ENCODE measurements at places on chromosomes 1 and 21.
A peak's percentile ranks its signal among the peaks of the same experiment; 100 is the strongest.

DNA sequence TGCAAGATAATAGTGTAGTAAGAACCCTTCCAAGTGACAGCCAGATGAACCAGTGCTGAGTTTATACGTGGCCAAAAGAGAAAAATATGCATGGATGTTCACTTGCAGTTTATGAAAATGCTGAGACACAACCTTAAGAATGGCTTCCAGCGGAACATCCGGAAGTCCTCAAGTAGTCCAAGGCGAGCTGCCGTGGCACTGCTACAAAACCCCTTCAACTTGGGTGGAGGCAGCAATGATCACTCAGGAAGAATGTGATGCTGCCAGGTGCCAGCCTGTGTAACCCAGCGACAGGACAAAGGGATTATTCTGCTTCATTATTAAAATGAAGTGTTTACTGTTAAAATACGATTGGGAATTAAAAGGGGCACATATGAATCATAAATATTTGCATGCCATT, 179.6 kb downstream of the RUNX1 start:
- no peak overlapping the region for H3K27ac ChIP-seq
- no peaks in the 10 kb centered on the region for H3K27me3 ChIP-seq
- no peak overlapping the region for H3K4me3 ChIP-seq
- DNase-seq = no peak
- no peaks in the 10 kb centered on the region for H3K4me1 ChIP-seq

DNA sequence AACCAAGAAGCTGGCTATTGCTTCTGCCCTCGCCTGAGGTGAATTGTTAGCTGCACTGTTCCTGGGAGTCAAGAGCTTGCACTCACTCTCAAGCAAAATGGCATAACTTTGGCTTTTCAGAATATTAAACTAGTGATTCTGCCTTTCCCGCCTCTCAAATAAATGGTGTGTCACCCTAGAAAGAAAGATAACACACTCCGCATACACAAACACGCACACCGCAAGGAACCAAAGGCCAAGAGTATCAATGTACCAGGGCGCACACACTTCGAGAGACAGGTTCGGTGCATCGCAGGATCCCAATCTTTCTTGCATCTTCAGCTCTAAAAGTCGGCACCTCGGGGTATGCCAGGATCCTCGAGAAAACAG, 470 bp upstream of the RTCA start:
- no peak for DNase-seq
- no peaks in the 10 kb centered on the region for H3K36me3 ChIP-seq
- H3K4me1 ChIP-seq = peaks cover 5% of the 10 kb centered on the region
- peak overlapping the region; percentile 45 for H3K27ac ChIP-seq
- H3K4me3 ChIP-seq = peak overlapping the region; percentile 98

DNA sequence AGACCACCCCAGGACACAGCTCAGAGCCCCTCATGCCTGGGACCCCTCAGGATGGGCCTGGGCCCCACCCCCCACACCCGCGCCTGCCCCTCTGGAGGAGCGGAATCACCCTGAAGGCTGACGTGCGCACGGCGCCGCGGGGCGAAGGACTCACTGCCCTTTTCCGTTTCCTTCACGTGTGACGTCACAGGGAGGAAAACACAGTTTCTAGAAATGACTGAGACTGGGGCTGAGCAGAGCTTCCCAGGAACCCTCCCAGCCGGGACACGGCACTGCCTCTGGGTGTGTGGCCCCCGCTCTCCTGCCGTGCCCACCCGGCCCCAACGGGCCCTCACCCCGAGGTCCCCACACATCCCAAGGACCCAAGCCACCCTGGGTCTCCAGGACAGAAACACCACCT, 5.4 kb upstream of the TNFRSF4 start:
- no peak overlapping the region for H3K4me3 ChIP-seq
- H3K27ac ChIP-seq = no peak overlapping the region
- H3K36me3 ChIP-seq = no peaks in the 10 kb centered on the region
- no peaks in the 10 kb centered on the region for H3K4me1 ChIP-seq

DNA sequence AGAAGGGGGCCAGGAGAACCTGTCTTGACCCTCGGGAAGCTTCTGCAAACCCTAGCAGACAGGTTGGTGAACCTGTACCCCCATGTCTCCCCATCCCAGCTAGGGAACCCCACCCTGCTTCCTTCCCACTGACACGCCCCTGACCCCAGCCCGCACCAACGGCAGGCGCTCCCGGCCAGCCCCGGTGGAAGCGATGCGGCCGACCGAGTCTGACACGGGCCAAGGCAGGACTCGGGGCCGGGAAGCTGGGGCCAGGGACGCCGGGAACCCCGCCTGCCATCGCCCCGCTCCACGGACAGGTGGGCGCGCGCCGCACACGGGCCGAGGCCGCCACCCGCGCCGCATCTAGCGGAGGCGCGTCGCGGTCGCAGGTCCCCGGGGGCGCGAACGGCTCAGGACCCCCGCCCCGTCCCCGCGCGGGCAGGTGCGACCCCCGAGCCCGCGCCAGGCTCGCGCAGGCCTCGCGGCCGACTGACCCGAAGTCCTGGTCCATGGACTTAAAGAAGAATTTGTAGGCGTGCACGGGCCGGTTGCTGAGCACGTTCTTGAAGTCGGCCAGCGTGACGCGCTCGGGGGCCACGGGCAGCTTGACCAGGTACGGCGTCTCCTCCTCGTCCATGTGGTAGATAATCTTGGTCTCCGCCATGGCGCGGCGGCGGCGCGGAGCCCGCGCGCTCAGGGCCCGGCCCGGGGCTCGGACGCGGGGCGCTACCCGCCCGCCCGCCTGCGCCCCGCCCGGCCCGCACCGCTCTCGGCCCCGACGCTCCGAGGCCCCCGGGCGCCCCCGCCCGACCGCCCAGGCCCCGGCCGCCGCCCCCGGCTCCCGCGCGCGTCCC, 580 bp downstream of the DVL1 start:
- H3K4me1 ChIP-seq = peaks cover 33% of the 10 kb centered on the region
- peak overlapping the region; percentile 46 for H3K4me3 ChIP-seq
- H3K27me3 ChIP-seq = no peaks in the 10 kb centered on the region
- no peaks in the 10 kb centered on the region for H3K36me3 ChIP-seq
- H3K27ac ChIP-seq = peak overlapping the region; percentile 53

- no peak overlapping the region for H3K4me3 ChIP-seq
- no peak overlapping the region for H3K27ac ChIP-seq
- H3K27me3 ChIP-seq = no peaks in the 10 kb centered on the region
- DNase-seq = no peak
- H3K36me3 ChIP-seq = no peaks in the 10 kb centered on the region
These were observed 105.6 kb downstream of the LRRC7 start for GRCh38 chr1:69673321-69673720.

GRCh38 chr1:113456967-113457366, 66.7 kb downstream of the MAGI3 start:
- H3K4me3 ChIP-seq = no peak overlapping the region
- H3K4me1 ChIP-seq = peaks cover 2% of the 10 kb centered on the region
- DNase-seq = peak; percentile 50
- no peak overlapping the region for H3K27ac ChIP-seq
- H3K36me3 ChIP-seq = no peaks in the 10 kb centered on the region
- no peaks in the 10 kb centered on the region for H3K27me3 ChIP-seq

DNA sequence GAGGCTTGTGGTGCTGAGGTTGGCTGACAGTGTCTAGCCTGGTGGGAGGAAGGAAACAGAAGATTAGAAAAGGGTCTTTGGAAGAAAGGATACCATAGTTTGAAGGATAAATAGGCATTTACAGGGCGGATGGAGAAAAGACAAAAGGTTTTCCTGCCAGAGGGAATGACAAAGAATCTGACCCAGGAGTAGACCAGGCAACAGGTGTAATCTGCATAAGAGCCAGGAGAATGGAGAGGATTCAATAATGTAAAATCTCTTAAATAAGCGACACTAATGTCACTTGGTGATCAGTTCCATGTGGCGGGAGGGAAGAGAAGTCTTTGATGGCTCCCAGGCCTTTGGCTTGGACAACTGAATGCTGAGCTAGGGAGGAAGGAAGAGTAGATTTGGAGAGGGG, 9.4 kb downstream of the MECR start:
- H3K4me3 ChIP-seq = no peak overlapping the region
- H3K36me3 ChIP-seq = no peaks in the 10 kb centered on the region

DNA sequence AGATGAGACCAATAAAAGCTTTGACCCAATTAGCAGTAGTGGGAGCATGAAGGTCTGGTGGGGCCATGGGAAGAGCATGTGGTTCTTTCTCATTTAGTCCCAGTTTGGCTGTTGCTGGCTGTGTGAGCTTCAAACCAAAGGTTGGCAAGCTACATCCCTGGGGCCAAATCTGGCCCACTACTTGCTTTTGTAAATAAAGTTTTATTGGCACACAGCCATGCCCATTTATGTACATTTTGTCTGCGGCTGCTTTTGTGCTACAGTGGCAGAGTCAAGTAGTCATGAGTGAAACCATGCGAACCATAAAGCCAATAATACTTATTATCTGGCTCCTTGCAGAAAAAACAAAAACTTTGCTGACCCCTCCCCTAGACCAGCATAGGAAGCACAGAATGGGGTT, 196.9 kb downstream of the PRDM2 start:
- H3K4me1 ChIP-seq = peaks cover 10% of the 10 kb centered on the region
- H3K36me3 ChIP-seq = no peaks in the 10 kb centered on the region
- H3K27me3 ChIP-seq = no peaks in the 10 kb centered on the region
- DNase-seq = no peak
- no peak overlapping the region for H3K27ac ChIP-seq

- no peaks in the 10 kb centered on the region for H3K27me3 ChIP-seq
- peak overlapping the region; percentile 72 for H3K4me3 ChIP-seq
- peaks cover 6% of the 10 kb centered on the region for H3K4me1 ChIP-seq
- H3K27ac ChIP-seq = no peak overlapping the region
- no peaks in the 10 kb centered on the region for H3K36me3 ChIP-seq
These were observed 1.1 kb downstream of the SLC50A1 start for GRCh38 chr1:155136748-155137147.

GRCh38 chr1:235199441-235199840, 38.4 kb upstream of the RBM34 start:
- no peak overlapping the region for H3K27ac ChIP-seq
- DNase-seq = no peak
- H3K36me3 ChIP-seq = no peaks in the 10 kb centered on the region
- H3K4me1 ChIP-seq = no peaks in the 10 kb centered on the region
- no peaks in the 10 kb centered on the region for H3K27me3 ChIP-seq

GRCh38 chr1:164020391-164020790, 538.6 kb upstream of the PBX1 start:
- no peaks in the 10 kb centered on the region for H3K36me3 ChIP-seq
- H3K4me1 ChIP-seq = no peaks in the 10 kb centered on the region
- no peak overlapping the region for H3K4me3 ChIP-seq
- no peak for DNase-seq
- H3K27me3 ChIP-seq = no peaks in the 10 kb centered on the region

- no peak for DNase-seq
- no peaks in the 10 kb centered on the region for H3K36me3 ChIP-seq
- peaks cover 9% of the 10 kb centered on the region for H3K4me1 ChIP-seq
- no peak overlapping the region for H3K27ac ChIP-seq
- peak overlapping the region; percentile 87 for H3K4me3 ChIP-seq
- no peaks in the 10 kb centered on the region for H3K27me3 ChIP-seq
These were observed 853 bp upstream of the RRAGC start for GRCh38 chr1:38860454-38860795.

- no peaks in the 10 kb centered on the region for H3K36me3 ChIP-seq
- peak within 1 kb of the TSS; percentile 93 for H3K27ac ChIP-seq
- peak; percentile 81 for DNase-seq
- peak within 1 kb of the TSS; percentile 78 for H3K4me3 ChIP-seq
These were observed at the start of gene TMEM35B for GRCh38 chr1:34984793-34985608. Gene TMEM35B (minus strand): TSS chr1:34985347. CDS start chr1:34985305, 42 bp downstream.

GRCh38 chr1:169109561-169110134, 3.2 kb downstream of the ATP1B1 start:
- H3K27me3 ChIP-seq = no peaks in the 10 kb centered on the region
- peak overlapping the region; percentile 93 for H3K4me3 ChIP-seq
- peaks cover 11% of the 10 kb centered on the region for H3K4me1 ChIP-seq
- peak; percentile 48 for DNase-seq
- H3K36me3 ChIP-seq = no peaks in the 10 kb centered on the region
- no peak overlapping the region for H3K27ac ChIP-seq

DNA sequence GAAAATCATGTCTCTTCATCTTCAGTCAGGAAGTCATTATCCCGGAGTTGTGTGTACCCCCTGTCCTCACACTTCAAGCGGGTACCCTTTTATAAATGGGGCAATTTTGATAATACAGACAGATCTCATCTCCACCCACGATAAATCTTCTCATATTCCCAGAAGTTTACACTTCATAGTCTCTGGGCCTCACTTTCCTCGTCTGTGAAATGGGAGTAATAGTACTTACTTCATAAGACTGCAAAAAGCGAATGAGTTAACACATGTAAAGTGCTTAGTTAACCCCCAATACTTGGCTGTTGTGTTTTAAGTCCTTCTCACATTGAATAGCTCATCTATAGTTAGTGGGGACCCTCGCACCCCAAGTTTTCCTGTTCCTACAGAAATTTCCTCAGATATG, 820 bp downstream of the NUP210L start:
- no peak overlapping the region for H3K27ac ChIP-seq
- no peak for DNase-seq
- no peaks in the 10 kb centered on the region for H3K4me1 ChIP-seq

GRCh38 chr1:58782178-58783089, 1.4 kb downstream of the JUN start:
- peak overlapping the region; percentile 89 for H3K4me3 ChIP-seq
- peak overlapping the region; percentile 99 for H3K27ac ChIP-seq
- no peaks in the 10 kb centered on the region for H3K27me3 ChIP-seq

DNA sequence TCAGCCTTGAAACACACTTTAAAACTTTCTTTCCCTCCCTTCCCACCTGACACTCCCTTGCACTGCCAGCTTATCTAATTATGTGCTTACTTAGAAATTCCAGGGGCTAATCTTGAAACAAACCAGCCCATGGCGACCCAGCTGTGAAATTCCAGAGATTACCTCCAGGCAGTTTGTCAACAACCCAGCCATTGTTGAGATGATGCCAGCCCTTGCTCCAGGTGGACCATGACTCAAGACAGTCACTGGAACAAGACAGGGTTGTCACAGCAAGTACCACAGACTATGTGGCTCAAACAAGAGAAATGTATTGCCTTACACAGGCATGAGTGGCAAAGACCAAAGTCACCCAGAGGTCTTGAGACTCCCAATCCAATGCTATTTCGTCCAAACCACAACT, 7.9 kb downstream of the FYB2 start:
- H3K4me1 ChIP-seq = no peaks in the 10 kb centered on the region
- no peaks in the 10 kb centered on the region for H3K36me3 ChIP-seq
- no peak for DNase-seq
- no peak overlapping the region for H3K4me3 ChIP-seq

- H3K36me3 ChIP-seq = no peaks in the 10 kb centered on the region
- H3K27me3 ChIP-seq = no peaks in the 10 kb centered on the region
- DNase-seq = no peak
- no peaks in the 10 kb centered on the region for H3K4me1 ChIP-seq
- H3K27ac ChIP-seq = no peak overlapping the region
- H3K4me3 ChIP-seq = no peak overlapping the region
These were observed 207.7 kb upstream of the GJB5 start for GRCh38 chr1:34547046-34547674.

DNA sequence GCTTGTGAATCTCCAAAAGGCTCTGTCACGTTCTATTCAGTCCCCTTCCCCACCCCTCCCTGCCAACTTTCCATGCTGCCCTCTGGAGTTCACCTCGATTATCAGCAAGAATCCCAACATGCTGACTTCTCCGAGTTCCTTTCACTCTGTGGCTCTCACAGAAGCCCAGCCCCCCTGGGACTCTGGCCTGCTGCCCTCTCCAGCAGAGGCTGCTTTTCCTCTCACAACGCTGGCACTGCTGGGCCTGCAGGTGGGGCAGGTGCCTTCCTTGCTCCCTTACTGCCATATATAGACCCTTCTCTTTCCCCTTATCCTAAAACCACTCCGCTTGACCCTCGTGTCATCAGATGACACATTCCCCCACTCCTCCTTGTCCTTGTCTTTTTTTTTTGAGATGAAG, 10.2 kb upstream of the RNF186 start:
- H3K4me3 ChIP-seq = no peak overlapping the region
- no peaks in the 10 kb centered on the region for H3K27me3 ChIP-seq
- H3K27ac ChIP-seq = no peak overlapping the region
- no peaks in the 10 kb centered on the region for H3K4me1 ChIP-seq
- no peaks in the 10 kb centered on the region for H3K36me3 ChIP-seq

Measured in ovary (tissue), 10 donors.